ENCODE measurements at places on chromosomes 13 and 19. TPM values are rescaled to one million over a fixed set of nuclear protein-coding genes. Genes with fewer than 3 reads are reported as not detected.

DNA sequence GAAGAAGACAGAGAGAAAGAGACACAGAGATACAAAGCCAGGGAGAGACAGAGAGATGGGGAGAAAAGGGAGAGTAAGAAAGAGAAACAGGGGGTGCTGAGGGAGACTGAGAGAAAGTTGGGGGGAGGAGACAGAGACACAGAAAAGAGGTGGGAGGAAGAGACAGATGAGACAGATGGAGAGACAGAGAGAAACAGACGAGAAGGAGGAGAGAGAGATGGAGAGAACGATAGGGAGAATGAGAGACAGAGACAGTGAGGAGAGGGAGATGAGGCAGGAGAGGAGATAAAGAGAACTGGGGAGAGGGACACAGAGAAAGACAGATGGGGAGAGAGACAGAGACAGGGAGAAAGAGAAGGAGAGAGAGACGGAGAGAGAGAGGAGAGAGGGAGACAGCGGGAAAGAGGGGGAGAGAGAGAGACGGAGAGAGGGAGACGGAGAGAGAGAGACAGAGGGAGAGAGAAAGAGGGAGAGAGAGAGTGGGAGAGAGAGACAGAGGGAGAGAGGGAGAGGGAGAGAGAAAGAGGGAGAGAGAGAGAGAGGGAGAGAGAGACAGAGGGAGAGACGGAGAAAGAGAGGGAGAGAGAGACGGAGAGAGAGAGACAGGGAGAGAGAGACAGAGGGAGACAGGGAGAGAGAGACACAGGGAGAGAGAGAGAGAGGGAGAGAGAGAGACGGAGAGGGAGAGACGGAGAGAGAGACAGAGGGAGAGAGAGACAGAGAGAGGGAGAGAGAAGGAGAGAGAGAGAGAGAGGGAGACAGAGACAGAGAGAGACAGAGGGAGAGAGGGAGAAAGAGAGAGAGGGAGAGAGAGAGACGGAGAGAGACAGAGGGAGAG lies 12.6 kb downstream of the JOSD2 start:
- DNase-seq: no peak

- DNase-seq: peak; percentile 9
Observed at GRCh38 chr13:103140001-103140671, 73.9 kb upstream of the SLC10A2 start.

The NCAN gene
- 0.04 TPM for total RNA-seq

- no peak for DNase-seq
Observed at GRCh38 chr13:107373551-107373950, 805.6 kb upstream of the ARGLU1 start.

The OVOL3 gene
- total RNA-seq: not detected

The HS6ST3 gene
- total RNA-seq: not detected

DNA sequence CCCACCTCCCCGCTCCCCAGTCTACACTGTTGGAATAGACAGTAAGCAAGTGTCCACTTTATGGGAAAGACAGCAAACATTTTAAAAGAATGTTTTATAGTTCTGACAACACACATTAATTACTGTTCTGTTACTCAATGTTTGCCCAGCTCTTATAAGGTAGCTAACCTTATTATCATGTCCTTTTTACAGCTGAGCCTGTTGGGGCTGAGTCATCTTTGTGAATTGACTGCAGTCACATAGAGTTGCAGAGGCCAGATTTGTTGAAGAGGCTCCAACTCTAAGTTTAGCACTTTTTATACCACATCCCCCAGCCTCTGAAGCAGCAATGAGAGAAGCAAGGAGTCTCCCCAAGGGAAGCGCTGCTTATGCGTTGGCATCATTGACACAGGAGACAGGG lies 76.2 kb downstream of the C13orf42 start:
- DNase-seq: no peak

DNA sequence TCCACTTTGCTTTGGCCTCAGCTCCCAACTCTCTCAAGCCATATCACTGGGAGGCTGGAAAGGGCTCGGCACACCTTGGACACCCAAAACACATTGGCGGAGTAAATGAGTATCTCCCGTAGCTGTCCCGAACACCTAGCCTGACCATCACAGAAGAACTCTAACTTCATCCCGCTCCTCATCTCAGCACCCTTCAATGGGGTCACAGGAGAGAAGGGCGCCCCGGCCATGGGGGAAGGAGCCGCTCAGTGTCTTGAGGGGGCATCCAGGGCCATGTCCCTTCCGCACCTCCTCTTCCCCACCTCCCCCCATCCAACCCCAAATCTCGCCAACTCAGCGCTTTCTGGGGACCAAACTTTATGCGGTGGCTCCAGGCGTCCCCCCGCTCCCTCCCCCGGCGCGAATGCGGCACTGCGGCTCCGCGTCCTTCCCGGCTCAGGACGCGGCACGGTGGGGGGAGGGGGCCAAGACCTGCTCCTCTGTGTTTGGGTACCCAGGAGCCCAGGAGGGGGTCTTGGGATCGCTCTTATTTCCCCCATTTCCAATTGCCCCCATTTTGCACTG lies 3.0 kb downstream of the KCNC3 start:
- no peak for DNase-seq

The PTGER1 gene
- 0.29 TPM for total RNA-seq
